ENCODE measurements at places on chromosomes 6 and 20.
A peak's percentile ranks its signal among the peaks of the same experiment; 100 is the strongest.

DNA sequence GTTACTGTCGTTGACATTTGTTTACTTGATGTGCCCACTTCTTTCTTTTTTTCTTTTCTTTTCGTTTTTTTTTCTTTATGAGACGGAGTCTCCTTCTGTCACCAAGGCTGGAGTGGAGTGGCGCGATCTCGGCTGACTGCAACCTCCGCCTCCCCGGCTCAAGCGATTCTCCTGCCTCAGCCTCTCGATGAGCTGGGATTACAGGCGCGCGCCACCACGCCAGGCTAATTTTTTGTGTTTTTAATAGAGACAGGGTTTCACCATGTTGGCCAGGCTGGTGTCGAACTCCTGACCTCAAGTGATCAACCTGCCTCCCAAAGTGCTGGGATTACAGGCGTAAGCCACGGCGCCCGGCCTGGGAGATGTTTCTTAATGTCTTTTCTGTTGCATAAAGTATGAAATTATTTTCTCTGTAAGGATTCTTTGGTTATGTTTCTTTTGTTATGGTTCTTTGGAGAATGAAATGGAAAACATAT lies 33.3 kb upstream of the PRSS16 start:
- DNase-seq = peak; percentile 5

DNA sequence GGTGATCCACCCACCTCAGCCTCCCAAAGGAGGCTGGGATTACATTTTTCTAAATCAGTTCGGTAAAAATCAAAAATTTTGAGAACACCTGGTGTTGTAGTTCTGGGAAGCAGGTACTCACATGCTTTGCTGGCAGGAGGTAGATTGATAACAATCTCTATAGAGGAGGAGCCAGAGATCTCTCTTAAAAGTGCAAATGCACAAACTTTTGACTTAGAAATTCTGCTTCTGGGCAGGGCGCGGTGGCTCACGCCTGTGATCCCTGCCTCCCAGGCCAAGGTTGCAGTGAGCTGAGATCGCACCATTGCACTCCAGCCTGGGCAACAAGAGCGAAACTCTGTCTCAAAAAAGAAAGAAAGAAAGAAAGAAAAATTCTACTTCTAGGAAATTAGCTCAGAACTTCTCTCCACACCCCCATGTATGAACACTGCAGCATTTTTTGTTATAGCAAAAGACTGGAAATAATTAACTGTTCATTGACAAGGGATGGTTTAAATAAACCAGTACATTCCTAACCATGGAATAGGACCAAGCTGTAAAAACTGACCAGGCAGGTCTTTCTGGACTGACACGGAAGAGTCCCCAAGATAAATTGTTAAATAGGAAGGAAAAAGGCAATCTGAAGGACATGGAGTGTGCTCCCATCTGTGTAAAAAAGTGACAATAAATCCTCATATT lies 14.4 kb upstream of the TRIB3 start:
- no peak for DNase-seq

DNA sequence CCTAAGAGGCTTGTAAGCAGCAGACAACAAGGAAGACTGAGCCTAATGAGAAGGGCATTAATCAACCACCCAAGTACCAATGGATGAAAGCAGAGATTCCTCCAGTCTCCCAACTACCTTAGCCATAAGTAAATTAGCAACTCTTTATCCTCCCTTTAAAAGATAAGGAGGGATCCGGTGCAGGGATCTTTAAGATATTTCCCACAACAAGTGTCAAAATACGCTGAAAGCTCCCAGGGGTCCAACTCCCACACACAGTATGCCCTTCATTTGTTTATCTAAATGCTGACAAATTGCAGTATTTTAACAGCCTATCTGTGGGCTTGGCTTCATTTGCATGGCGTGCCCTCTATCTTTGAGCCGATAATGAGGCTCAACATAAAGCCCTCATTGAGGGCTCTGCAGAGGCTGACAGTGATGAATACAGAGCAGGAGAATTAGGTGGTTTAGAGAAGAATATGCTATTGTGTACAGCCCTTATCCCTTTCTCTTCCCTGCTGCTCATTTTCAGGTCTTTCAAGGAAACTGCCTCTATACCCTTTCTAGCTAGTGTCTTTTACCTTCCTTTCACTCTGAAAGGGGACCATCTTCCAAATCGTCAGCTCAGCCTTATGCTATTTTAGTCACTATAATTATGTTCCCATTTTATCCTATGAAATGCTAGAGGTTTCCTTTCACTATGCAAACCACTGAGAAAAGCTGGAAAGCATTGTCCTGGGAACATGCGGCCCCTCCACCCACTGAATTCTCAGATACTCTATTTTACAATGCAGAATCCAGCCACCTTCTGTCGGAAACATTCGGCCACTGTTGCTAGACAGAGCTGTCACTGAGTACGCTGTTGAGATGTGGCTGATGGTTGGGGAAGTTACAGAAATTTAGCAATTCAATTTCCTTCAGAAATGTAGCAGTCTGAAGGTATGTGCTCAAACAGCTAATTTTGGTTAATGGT lies 575.2 kb upstream of the JAG1 start:
- DNase-seq = no peak

GRCh38 chr20:61633004-61633403 lies 380.9 kb downstream of the CDH4 start:
- DNase-seq = no peak

Measured in kidney capillary endothelial cell (primary cell).